ENCODE measurements at places on chromosomes 6 and 20.

DNA sequence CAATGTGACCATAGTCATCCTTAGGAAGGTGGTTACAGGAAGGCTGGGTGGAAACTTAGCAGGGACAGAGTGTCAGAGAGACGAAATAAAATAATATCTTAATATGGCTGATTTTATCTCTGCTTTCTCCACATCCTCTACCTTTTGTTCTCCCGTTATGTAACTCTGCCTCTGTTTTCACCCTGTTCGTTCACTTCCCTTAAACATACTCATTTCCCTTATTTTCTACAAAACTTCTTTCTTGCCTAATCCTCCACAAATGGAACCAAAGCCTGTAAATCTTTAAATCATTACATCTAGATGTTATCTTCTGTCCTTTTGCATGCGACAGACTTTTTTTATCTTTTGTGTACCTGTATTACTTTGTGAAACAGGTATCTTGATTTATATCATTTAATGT is 23.3 kb upstream of the CRIP3 start:
- DNase-seq, result no peak

DNA sequence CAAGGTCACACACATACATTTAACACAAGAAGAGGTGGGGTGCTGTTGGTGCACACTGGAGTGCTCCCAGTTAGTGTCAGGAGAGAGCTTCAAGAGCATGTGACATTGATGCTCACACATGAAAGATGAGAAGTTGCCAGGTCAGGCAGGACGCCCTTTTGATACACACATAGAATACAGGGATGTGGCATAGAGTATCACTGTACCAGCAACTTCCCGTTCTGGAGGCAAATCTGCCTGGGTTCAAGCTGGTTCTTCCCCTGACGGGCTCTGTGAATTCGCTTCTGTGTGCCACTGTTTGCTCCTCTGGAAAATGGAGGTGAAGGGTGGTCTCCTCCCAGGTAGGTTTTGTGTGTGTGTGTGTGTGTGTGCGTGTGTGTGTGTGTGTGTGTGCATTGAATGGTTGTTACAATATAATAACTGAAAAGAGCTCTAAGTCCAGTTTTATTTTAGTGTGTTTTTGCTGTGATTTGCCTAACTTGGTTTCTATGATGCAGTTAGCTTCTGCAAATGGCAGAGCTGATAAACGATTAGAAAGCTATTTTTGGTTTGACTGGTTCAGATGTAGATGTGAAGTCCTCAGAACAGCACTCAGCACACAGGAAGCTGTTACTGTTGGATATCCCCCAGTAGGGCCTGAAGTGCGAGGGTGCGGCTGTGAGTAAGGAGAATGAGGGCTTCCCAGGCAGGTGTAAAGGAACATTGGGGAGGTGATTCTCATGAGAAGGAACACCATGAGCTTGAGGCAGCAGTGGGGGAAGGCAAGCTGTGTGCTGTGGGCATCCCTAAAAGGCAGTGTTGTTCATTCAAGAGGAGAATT is 53.4 kb downstream of the HIVEP1 start:
- peak; percentile 53 for DNase-seq

GRCh38 chr6:56517155-56517745 is 125.4 kb downstream of the DST start:
- no peak for DNase-seq

GRCh38 chr6:28537509-28538140 is 11.9 kb downstream of the GPX5 start:
- DNase-seq, result no peak

GRCh38 chr20:34724172-34724571 is 20.0 kb downstream of the TP53INP2 start:
- no peak for DNase-seq

DNA sequence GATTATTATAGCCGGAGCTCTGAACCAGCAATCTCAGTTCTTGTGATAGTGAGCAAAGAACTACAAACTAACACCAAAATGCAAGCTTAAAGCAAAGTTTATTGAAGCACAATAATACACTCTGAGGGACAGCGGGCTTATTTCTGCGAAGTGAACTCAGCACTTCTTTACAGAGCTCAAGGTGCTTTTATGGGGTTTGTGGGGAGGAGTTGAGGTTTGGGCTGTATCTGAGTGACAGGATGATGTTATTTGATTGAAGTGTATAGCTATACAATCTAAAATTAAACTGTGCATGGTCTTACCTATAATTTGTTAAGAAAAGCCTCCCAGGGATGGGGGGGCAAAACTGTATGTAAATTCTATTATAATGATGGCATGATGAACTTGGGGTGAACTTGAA is 1.0 kb upstream of the HFE start:
- no peak for DNase-seq

- no peak for DNase-seq
Observed at GRCh38 chr6:170212051-170212756, 78.7 kb downstream of the DLL1 start.

- DNase-seq, result no peak
Observed at GRCh38 chr6:3893917-3894316, 44.7 kb downstream of the FAM50B start.

GRCh38 chr6:75202676-75203131 is 3.1 kb downstream of the COL12A1 start:
- DNase-seq, result no peak

- DNase-seq, result no peak
Observed at GRCh38 chr6:53359843-53360092, 11.0 kb upstream of the ELOVL5 start.

DNA sequence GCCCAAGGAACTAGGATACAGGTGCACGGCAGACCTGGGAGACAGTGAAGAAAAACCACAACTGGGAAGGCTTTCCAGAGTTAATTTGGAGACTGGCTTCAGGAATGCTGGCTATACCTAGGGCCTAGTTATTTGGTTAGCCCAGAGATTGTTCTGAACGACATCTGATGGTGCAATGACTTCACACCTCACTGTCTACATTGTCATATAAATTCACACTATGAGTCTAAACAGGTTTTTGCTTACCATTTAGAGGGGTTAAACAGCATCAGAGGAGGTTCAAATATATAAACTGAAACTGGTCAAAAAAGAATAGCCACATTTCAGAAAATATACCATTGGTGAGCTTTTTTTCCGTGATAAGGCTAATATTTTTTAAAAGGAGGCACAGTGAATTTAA is 16.7 kb downstream of the UBE2V1 start:
- DNase-seq, result no peak

Measured in GM12864 (cell line).